ENCODE measurements at places on chromosomes 7 and 10. TPM values are rescaled to one million over a fixed set of nuclear protein-coding genes. Genes with fewer than 3 reads are reported as not detected.

GRCh38 chr7:50555594-50556140 lies 9.5 kb downstream of the DDC start:
- H3K4me1 ChIP-seq = no peaks in the 10 kb centered on the region
- DNase-seq = no peak
- H3K4me3 ChIP-seq = no peak overlapping the region
- H3K36me3 ChIP-seq = no peaks in the 10 kb centered on the region
- no peaks in the 10 kb centered on the region for H3K27me3 ChIP-seq
- no peak overlapping the region for H3K27ac ChIP-seq

GRCh38 chr7:154861589-154861988 lies 141.3 kb downstream of the PAXIP1 start:
- no peak overlapping the region for H3K4me3 ChIP-seq
- DNase-seq = no peak
- H3K27me3 ChIP-seq = no peaks in the 10 kb centered on the region
- H3K36me3 ChIP-seq = no peaks in the 10 kb centered on the region

GRCh38 chr10:48899781-48900180 lies 39.9 kb downstream of the LRRC18 start:
- no peak for DNase-seq
- no peaks in the 10 kb centered on the region for H3K36me3 ChIP-seq
- H3K27ac ChIP-seq = no peak overlapping the region
- no peaks in the 10 kb centered on the region for H3K27me3 ChIP-seq
- no peak overlapping the region for H3K4me3 ChIP-seq
- no peaks in the 10 kb centered on the region for H3K4me1 ChIP-seq

DNA sequence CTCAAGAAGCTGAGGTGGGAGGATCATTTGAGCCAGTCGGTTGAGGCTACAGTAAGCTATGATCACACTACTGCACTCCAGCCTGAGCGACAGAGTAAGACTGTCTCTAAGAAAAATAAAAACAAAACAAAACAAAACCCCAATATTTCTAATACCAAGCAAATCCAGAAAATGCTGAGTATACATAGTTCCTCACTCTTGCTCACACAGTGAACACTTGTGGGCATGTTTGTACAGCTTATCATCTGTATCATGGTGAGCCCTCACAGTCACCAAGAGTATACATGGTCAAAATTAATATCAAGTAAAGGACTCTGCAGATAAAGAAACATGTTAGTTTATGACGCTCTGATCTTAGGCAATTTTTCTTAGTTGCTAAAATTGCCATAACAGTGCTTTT lies 41.5 kb upstream of the C10orf67 start:
- no peaks in the 10 kb centered on the region for H3K4me1 ChIP-seq
- no peak overlapping the region for H3K4me3 ChIP-seq

DNA sequence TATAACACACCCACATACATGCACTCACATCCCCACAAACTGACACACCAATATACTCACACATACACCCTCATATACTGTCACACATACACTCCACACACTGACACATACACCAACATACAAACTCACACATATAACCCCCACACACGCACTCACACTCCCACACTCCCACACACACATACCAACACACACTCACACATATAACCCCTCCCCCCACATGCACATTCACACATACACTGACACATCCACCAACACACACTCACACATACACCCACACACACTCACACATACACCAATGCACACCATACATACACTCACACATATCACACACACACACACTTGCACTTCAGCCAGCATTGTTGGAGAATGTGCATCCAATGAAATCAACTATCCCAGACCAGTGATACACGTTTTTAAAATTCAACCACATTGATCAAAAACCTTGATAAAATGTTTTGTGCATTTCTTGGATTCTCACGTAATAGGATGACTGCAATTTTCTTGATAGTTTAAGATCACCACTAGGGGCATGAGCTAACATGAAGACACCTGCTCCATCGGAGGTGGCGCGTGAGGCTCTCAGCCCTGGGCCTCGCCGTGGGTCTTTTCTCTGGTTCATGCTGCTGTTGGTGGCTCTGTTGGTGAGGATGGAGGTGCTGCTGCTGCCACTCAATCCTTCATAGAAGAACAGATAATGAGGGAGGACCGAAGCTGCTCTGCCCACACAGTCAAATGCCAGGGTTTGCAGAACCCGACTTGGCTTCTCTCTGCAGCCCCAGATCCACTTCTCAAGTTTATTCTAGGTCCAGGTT lies 32.1 kb upstream of the CHST15 start:
- H3K27ac ChIP-seq = no peak overlapping the region
- H3K36me3 ChIP-seq = no peaks in the 10 kb centered on the region
- no peak overlapping the region for H3K4me3 ChIP-seq
- peak; percentile 73 for DNase-seq
- H3K27me3 ChIP-seq = no peaks in the 10 kb centered on the region

GRCh38 chr7:16590424-16590823 lies 55.1 kb downstream of the ANKMY2 start:
- no peaks in the 10 kb centered on the region for H3K36me3 ChIP-seq
- DNase-seq = no peak
- H3K4me1 ChIP-seq = peaks cover 14% of the 10 kb centered on the region
- no peak overlapping the region for H3K27ac ChIP-seq
- H3K4me3 ChIP-seq = no peak overlapping the region
- no peaks in the 10 kb centered on the region for H3K27me3 ChIP-seq

DNA sequence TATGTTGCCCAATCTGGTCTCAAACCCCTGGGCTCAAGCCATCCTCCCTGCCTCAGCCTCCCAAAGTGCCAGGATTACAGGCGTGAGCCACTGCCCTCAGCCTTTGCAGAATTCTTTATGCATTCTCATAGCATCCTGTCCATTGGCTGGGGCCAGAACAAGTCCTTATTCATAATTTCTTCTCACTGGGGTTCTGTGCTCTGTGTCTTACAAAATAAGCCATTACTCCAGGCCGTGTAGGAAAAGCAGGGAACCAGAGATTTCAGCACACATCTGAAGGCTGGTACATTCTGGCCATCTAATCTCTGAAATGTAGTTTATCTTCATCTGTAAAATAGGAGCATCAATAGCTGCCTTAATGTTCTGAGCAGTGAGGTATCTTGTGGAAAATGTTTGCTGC lies 10.3 kb upstream of the OCM start:
- DNase-seq = no peak
- H3K27me3 ChIP-seq = no peaks in the 10 kb centered on the region
- no peak overlapping the region for H3K4me3 ChIP-seq

CASTOR2 gene
- total RNA-seq = 26.1 TPM

COL28A1 gene
- total RNA-seq = 0.31 TPM

ANKRD16 gene
- total RNA-seq = 16.1 TPM

CCL24 gene
- not detected for total RNA-seq

ACTL6B gene
- total RNA-seq = not detected

NDUFB8 gene
- total RNA-seq = 131 TPM
